Activated CD4-positive, alpha-beta memory T cell treated with anti-CD3 and anti-CD28 coated beads, Interleukin-2, amount 10 ng/mL, durations not matched to agents 7 days and 5 days (primary cell): ENCODE measurements at places on chromosomes 2 and 18. TPM values are rescaled to one million over a fixed set of nuclear protein-coding genes. Genes with fewer than 3 reads are reported as not detected.

FOXI3 gene
- not detected for total RNA-seq

POTEI gene
- total RNA-seq, result not detected

ZAP70 gene
- total RNA-seq, result 283 TPM

TFPI gene
- total RNA-seq, result not detected

- DNase-seq, result no peak
These were observed 949.4 kb upstream of the FANCL start for GRCh38 chr2:59190518-59190917.

GRCh38 chr18:29488617-29489016 is 1311.7 kb upstream of the CDH2 start:
- no peak for DNase-seq

GRCh38 chr18:63144748-63145147 is 174.8 kb downstream of the BCL2 start:
- DNase-seq, result no peak

- peak; percentile 24 for DNase-seq
These were observed 3.5 kb downstream of the CTDP1 start for GRCh38 chr18:79682894-79683625.

DNA sequence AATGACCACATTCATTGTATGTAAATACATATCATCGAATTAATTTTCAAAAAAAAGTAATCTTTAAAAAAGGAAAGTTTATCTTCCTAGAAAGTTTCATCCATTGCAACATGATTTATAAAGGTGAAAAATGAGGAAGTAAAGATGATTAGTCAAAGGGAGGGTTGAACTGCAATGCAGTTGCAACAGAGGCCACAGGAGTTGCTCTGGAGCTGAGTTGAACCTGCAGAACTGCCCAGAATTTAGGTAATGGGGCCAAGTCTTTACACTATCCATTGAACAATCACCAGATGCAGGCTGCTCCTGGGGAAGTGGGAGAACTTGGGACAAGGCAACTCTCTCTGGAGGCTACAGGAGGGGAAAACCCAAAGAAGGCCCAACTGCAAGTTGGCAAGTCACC is 390.7 kb downstream of the METTL4 start:
- DNase-seq, result no peak

DNA sequence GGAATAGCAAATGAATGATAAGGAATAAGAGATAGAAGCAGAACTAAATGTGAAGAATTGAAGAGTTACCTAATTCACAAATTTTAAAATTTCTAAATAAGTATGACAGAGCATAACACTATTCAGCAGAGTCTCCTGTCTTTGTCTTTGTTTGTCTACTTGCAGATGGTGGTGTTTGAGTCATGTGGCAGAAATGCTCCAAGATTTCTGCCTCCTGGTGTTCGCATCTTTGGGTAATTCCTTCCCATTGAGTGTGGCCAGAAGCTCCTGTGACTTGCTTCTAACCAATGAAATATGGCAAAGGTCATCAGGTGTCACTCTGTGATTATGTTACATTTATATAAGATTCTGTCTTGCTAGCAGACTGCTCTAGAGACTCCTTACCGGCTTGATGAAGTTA is 45.6 kb upstream of the GALNT3 start:
- no peak for DNase-seq

GRCh38 chr18:56233595-56233994 is 404.8 kb downstream of the TXNL1 start:
- DNase-seq, result no peak

DNA sequence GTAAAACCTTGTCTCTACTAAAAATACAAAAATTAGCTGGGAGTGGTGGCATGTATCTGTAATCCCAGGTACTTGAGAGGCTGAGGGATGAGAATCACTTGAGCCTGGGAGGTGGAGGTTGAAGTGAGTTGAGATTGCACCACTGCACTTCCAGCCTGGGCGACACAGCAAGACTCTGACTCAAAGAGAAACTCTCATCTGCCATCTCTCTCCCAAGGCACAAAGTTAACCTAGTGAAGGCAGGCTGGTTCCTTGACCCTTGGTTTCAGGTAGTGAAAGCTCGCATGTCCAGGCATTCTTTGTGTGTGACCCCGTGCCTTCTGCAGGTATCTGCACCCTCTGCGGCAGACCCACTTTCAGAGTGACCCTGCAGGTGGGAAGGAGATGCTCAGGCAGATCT is 100.0 kb downstream of the WDSUB1 start:
- DNase-seq, result no peak
